Stimulated activated CD8-positive, alpha-beta memory T cell treated with anti-CD3 and anti-CD28 coated beads, Interleukin-2, amount 100 ng/mL, for 1 hour (primary cell): ENCODE measurements at places on chromosomes 1 and 21.

DNA sequence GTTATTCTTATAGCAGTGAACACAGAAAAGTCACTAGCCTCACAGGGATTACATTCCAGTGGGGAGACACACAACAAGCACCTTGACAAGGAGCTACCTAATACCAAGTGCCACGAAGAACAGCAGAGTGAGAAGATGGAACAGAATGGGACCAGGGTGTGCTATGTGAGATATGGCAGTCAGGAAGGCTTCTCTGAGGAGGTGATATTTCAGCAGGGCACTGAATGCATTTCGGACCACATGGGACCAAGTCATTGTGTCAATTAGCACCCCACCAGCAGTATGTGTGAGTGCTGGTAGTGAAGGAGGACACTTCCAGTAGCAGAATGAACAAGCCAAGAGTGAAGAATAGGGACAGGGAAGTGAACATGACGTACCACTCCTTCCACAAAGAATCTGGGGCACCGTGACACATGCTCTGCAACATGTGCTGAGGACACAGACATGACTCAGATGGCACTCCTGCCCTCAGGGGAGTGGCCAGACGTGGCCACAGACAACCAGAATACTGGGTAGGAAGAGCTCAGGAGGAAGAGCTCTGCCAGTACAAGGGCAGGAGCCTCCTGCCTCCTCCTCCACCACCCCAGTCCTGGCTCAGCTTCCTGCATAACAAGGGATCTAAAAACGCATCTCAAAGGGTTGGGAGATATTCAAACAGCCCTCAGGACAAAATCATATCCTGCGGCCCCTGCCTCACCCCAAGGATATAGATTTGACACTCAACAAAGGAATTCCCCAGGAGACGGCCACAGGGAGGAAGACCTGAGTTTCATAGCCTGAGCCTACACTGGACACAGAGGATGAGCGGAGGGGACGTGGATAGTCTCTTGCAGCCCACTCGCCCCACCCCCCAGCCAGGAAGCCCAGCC lies 102.5 kb downstream of the TRABD2B start:
- no peak for DNase-seq

- no peak for DNase-seq
Observed at GRCh38 chr1:111225717-111226400, 1.7 kb upstream of the CHI3L2 start.

DNA sequence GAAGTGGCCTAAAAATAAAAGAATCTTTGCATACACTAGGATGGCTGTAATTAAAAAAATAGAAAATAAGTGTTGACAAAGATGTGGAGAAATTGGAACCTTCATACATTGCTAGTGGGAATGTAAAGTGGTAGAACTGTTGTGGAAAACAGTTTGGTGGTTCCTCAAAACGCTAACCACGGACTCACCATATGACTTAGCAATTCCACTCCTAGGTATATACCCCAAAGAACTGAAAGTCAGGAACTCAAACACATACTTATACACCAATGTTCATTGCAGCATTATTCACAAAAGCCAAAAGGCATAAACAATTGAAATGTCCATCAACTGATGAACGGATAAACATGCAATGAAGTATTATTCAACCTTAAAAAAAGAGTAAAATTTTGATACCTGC lies 10.8 kb upstream of the HMGCL start:
- DNase-seq = no peak

DNA sequence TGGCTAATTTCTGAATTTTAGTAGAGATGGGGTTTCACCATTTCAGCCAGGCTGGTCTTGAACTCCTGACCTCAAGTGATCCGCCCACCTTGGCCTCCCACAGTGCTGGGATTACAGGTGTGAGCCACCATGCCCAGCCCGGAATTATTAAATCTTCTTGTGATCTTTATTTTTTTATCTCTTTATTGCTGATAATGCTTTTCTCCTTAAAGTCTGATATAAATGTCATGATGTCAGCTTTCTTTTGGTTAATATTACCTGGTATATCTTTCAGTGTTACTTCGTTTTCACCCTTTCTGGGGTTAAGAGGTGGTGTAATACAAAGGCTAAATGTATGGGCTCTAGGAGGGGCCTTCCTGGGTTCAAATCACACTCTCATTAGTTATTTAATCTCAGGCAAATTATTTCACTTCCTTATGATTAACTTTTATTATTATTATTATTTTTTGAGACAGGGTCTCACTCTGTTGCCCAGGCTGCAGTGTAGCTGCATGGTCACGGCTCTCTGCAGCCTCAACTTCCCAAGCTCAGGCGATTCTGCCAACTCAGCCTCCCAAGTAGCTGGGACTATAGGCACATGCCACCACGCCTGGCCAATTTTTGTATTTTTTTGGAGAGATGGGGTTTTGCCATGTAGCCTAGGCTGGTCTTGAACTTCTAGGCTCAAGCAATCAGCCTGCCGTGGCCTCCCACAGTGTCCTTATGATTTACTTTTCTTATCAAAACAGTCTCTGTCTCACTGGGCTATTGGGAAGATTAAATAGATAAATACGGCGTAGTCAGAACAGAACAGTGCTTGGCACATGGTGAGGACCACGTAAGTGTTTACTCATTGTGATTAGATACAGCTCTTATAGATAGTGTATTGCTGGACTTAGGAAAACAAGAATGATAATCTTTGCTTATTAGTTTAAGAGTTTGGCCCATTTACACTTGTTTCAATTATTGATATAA lies 216.5 kb downstream of the URB2 start:
- DNase-seq = no peak

- no peak for DNase-seq
Observed at GRCh38 chr1:113275691-113276090, 114.6 kb upstream of the MAGI3 start.

GRCh38 chr1:115199416-115200132 lies 110.3 kb upstream of the TSPAN2 start:
- no peak for DNase-seq

GRCh38 chr1:64856553-64856952 lies 109.8 kb downstream of the JAK1 start:
- no peak for DNase-seq

GRCh38 chr1:164624400-164624799 lies 65.4 kb downstream of the PBX1 start:
- no peak for DNase-seq

- DNase-seq = no peak
Observed at GRCh38 chr1:183209533-183210158, 23.6 kb downstream of the LAMC2 start.

DNA sequence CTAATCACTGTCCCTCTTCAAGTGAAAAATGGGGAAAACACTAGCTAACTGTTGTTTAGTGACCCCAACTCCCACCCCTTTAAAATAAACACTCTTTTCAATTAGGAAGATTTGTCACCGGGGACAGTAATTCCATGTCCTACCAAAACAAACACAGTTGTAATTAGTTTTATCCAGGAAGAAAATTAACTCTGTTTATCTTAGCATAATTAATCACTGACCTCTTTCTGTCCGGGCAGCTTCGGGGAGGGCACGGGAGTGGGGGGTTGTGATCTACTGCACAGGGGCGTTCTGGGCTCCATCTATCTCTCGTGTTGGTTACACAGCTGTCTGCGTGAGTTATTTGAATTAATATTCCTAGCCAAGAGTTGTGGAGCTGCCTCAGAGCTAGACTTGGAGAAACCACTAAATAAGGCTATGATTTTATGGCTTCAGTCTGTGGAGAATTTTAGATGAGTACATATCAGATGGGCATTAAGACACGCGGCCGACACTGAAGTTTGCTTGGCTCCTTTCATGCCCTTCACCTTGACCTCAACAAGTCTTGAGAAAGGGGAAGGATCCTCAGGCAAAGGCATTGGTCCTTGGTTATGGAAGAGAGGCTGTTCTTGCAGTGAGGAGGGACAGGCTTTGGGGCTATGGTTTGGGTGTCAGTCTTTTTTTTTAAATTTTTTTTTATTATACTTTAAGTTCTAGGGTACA lies 102.0 kb upstream of the TRABD2B start:
- no peak for DNase-seq

DNA sequence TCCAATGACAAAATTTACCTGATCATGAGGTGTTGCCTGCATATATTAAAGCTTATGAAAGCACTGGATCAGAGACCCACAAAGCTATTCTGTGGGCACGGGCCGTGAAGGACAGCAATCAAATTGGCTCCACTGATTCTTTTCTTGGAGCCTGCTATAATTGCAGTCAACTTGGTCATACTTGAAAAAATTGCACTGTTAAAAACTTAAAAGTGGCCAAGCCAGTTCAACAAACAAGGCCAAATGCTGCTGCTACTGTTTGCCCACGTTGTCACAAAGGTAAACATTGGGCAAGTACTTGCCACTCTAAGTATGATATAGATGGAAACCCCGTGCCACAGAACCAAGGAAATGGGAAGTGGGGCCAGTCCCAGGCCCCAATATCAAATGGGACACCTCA lies 37.8 kb downstream of the CYP4A11 start:
- DNase-seq = no peak

DNA sequence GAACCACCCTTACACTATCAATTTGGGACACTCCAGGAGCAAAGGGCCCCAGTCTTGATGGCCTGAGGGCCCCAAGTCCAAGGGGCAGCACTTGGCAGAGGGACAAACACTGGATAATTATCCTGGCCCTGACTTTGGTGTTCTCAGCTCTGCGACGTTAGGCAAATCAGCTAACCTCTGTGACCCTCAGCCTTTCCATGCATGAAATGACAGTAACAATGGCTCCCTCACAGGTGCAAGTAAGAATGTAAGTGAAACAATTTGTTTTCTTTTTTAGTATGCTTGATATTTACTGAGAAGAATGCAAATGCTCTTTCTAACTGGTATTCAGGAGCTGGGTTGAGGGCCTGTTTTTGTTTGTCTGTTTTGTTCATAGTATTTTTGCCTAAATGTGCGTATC lies 61.6 kb upstream of the PRDX6 start:
- no peak for DNase-seq

GRCh38 chr1:245797592-245798348 lies 643.0 kb downstream of the KIF26B start:
- no peak for DNase-seq

- no peak for DNase-seq
Observed at GRCh38 chr1:48068206-48068605, 71.0 kb upstream of the TRABD2B start.

DNA sequence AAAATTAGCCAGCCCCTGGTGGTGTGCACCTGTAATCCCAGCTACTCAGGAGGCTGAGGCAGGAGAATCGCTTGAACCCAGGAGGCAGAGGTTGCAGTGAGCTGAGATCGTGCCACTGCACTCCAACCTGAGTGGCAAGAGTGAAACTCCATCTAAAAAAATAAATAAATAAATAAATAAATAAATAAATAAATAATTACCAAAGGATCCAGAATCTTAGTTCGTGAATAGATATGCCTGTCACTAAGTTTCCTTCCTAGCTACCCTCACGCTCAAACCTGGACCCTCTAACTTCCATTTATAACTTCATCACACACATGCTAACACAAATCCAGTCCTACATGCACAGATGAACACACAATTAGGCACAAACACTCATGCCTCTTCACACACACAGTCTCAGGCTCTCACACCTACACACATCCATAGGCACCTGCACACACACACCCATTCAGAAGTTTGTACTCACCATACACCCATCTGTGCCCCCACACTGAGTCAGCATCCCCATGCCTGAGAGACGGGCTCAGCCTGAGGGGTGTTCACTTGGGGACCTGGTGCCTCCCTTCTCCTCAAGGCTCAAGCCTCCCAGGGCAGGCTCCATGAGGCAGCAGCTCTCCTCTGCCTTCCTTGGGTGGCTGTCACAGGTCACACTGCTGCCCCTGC lies 61.5 kb downstream of the LACTBL1 start:
- DNase-seq = no peak

GRCh38 chr21:24220446-24220845 lies 1386.8 kb downstream of the MRPL39 start:
- no peak for DNase-seq

GRCh38 chr1:80211691-80212380 lies 1205.3 kb upstream of the ADGRL4 start:
- DNase-seq = no peak

DNA sequence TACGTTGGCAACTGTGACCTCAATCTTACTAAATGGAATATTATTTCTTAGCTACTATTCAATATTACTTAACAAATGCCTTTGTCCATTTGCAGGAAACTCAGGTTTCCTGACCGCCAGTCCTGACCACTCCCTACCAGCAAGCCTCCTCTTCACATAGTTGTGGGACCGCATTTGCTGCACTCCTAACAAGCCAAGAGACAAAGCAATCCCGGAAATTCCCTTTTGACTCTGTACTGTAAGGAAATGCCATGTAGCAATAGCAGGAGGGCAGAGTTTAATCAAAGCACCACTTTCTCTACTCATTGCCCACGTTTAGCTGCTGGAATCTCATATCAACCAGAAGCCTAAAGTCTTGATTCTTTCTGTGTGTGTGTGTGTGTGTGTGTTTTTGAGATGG lies 28.1 kb upstream of the ACBD6 start:
- DNase-seq = no peak

DNA sequence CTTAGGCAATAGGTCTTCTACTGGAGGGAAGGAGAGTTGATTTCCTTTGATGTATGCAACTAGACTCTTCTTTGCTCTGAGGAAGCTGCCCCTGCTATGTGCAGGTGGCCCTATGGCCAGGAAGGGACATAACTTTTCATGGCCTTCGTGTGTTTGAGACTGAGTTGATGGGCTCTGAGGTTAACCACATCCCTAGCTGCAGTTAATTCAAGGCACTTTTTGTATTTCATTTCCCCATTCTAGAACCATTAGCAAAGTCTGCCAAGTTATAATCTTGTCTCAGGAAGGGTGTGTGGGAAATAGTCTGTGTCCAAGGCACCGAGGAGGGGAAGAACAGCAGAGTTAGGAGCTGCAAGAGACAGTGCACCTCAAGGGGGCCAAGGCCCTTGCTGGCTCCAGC lies 2.5 kb downstream of the FCRL4 start:
- DNase-seq = no peak

GRCh38 chr1:60510162-60510561 lies 436.6 kb upstream of the C1orf87 start:
- no peak for DNase-seq

GRCh38 chr1:103190766-103191165 lies 82.4 kb upstream of the COL11A1 start:
- DNase-seq = no peak

GRCh38 chr1:176208034-176208433 lies 948 bp upstream of the COP1 start:
- no peak for DNase-seq

DNA sequence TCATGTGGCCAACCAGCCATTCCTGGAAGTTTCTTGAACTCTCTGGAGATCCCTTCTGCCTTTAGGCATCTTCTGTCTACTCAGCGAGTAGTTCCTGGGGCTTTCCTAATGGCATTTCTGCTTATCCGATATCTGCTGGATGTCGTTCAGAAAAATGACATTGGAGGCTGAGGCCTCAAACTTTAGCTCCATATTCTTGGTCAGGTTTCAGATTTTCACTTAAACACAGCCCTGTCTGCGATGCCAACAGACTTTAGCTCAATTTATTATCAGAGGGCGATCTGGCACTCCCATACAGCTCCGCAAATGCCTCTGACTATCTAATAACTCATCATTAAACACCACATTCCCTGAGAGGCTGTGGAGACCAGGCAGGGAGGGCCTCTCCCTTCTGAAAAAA lies 46.3 kb upstream of the ETS2 start:
- no peak for DNase-seq

- DNase-seq = no peak
Observed at GRCh38 chr1:206524739-206525364, 17.5 kb downstream of the RASSF5 start.

- no peak for DNase-seq
Observed at GRCh38 chr21:22062472-22063139, 1064.4 kb downstream of the NCAM2 start.

- no peak for DNase-seq
Observed at GRCh38 chr1:168792142-168792541, 63.1 kb upstream of the DPT start.
